Astrocyte of the hippocampus (primary cell): ENCODE measurements at places on chromosomes 5 and 9.

DNA sequence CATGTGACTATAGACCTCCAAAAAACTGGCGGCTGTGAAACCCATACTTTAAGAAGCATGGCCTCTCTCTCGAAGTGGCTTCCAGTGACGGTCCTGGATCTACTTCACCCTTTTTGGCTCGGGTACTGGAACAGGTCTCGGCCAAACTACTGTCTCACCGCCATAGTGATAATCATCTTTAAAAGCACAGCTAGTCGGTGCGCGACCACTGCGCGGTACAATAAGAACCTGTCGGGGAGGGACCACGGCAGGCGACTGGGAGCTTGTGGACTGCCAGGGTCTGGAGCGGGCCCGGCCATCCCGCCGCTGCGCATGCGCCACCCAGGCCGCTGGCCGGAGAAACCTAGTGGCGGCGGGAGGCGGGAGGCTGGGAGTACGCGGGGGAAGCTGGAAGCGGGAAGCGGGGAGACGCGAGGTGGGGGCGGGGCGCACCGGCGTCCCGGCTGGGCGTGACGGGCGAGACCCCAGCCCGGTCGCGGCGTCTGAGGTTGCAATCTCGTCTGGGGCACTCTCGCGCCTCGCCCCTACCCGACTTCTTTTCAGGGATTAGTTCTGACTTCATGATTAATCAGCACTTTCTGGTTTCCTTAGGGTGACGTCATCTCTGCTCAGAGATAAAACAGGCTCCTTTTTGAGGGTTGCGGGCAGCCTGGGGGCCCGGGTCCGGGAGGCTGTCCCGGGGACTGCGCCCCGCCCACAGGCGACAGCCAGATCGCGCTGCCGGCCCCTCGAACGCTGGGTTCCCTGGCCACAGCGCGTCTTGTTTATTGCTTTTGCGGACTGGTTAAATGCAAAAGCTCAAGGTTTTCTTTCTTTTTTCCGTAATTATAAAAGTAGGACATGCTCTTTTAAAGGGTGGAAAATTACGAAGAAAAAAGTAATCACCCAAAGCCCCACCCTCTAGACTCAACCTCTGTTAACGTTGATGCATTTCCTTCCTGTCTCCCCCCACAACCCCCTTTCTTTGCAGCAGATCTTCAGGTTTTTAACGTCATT, 266.8 kb downstream of the CWC27 start:
- DNase-seq = peak; percentile 95

DNA sequence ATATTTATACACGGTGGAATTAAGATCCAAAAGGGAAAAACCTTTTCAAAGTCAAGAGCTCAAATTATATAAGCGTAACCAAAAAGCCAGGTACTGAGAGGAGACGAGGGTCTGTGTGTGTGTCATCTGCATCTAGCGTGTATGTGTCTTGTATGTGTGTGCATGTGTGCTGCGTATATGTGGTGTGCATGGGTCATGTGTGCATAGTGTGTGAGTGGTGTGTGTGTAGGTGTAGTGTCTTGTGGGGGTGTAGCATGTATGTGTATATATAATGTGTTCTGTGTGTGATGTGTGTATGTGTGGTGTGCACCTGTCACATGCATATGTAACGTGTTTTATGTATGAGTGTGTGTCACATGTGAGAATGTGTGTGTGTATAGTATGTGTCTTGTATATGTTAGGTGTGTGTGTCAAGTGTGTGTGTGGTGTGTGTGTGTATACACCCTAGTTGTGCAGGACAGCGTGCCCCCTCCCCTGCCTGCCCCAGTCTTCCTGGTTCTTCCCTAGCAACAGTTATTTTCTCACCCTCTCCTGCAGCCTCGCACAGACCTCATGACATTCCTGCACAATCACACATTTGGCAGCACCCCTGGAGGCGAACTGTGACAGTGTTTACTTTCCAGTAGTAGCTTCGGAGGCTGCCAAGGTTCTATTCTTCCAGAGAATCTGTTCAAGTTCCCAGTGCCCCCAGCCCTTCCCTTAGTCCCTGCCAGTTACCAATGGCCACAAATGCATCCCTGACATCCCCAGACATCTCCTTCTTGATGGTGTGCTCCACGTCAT, 27.1 kb upstream of the TNIP1 start:
- peak; percentile 88 for DNase-seq

DNA sequence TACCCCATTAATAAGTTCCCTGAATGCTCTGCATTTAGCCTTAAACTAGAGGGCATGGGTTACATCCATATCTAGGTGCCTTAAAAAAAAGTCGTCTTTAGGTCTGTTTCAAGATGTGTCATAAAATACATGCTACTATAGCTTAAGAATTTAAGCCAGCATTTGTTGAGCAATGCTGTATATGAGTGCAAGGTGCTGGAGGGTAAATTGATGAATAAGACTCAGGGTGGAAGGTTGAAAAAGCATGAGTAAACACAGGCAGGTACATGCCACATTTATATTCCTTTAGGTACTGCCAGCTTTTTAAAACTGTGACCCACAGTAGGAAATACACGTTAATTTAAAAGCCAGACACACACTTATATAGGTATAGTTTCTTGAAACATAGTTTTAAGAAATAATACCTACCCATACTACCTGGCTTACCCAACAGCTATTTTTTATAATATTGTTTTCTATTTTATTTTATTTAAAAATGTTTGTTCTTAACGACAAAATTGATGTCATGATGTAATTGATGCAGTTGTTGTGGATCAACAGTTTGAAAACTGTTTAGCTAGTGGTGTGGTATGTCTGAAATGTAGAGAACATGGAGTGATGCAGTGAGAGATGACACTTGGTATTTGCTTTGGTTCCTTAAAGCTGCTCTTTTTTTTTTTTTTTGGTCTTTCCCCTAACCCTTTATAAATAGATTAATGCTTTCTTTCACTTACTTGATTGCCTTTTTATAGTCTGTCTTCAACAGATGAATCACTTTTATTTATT, 3.9 kb downstream of the HMGCR start:
- no peak for DNase-seq

DNA sequence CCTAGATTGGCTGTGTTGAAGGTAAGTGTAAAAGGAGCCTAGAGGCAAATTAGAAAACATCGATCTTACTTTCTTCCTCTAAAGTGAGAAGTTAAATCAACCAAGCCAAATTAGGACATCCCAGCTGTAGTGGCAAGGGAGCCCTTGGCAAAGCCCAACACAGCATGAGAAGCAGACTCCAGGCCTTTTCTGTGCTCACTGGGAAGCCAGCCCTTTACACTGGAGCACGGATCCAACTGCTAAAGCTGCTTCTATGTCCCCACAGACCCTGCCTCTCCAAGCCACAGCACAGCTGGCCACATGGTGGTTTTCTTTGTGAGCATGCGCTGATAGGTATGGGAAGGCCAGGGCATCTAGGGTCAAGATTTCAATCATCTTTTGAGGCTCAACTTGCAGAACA, 94.1 kb downstream of the APBA1 start:
- no peak for DNase-seq

DNA sequence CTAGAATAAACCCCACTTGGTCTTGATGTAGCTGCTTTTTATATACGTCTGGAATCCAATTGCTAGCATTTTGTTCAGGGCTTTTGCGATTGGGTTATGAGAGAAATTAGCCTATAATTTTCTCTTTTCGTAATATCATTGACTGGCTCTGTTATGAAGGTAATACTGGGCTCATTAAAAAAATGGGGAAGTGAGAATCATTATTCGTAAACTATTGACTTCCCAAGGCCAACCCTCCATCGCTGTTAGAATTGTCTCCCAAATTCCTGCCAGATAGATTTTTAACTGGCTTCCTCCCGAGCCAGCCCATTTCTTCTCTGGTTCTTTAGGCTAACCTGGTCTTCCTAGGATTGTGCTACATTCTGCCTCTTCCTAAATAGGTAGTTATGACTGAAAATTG, 35.9 kb upstream of the GRPEL2 start:
- DNase-seq = no peak

GRCh38 chr5:151490627-151491026, 43.2 kb downstream of the SLC36A1 start:
- DNase-seq = no peak
